ENCODE measurements at places on chromosomes 2 and 18.

DNA sequence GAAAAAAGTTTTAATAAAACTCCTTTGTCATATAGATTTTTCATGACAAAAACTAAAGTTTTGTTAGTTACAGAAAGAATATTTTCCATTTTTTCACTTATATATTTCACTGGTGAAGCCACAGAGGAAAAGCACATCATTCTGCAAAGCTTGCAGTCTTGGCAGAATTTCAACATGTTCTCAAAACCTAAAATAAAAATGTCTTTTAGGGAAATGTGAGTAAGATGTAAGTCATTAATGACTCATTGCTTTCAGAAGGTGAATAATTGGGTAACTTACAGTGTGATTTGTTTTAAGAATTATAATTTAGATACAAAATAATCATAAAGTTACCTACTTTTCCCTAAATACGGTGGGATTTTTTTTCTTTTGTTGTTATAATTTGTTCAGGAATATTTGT is 43.4 kb upstream of the TNFRSF11A start:
- DNase-seq: no peak

GRCh38 chr2:163471947-163472346 is 263.9 kb downstream of the FIGN start:
- DNase-seq: no peak

- DNase-seq: no peak
Measured at GRCh38 chr2:26731714-26732113, 32.4 kb upstream of the SLC35F6 start.

DNA sequence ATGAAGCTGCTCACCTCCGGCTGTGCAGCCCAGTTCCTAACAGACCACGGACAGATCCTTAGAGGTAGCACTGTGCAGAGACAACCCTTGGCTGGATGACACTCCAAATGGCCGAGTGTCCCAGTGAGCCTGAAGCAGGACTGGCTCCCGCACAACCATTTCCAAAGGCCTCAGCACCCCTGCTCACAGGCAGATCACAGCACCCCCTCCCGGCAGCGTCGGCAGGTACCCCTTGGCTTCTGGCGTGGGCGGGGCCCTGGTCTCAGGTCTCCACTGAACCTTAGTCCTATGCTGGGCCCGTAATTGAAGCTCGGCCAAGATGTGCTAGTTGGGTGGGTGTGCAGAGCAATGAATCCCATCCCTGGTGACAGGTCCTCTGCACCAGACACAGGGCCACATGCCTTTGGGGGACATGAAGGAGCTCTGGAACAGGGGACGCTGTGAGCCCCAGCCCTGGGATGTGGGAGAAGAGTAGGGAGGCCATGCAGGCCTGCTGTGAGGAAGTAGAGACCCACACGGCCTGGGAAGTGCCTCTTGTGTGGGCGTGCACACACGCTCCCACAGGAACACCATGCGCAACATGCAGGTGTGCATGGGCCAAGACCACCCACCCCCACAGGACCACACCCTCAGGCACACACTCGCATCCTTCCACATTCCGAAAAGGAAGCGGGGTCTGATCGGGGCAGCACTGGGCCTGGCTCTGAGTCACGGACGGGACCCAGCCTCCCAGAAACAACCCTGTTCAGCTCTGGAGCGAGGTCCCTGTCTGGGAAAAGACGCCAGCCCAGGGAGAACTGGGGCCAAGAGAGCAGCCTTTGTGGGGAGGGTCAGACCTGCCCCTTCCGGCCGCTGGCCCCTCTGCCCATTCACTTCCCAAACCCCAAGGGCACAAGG is 2.8 kb downstream of the DUSP2 start:
- DNase-seq: peak; percentile 60

DNA sequence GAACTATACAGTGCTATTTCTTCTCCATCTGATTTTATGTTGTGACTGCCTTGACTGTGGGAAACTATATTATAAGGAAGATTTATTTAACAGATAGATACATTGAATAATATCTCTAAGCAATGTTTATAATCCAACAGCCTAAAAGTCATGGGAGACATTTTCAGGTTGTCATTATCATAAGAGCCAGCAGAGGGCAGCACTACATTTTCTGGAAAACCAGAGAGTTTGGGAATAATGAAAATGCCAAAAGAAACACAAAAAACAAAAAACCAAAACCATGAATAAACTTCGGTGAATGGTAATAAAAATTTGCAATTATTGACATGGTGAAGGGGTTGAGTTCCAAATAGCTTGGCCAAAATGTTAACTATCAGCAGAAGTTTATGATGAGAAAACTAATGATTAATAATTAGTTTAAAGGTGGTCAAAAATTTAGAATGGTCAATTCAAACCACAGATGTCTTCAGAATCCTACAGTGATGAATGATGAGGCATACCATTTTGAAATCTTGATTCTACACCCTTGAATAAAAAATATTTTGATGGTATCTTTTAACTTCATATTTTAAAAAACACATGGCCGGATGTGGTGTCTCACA is 4.7 kb downstream of the EEF1B2 start:
- DNase-seq: peak; percentile 16

- DNase-seq: no peak
Measured at GRCh38 chr2:205276116-205276777, 406.1 kb upstream of the NRP2 start.

DNA sequence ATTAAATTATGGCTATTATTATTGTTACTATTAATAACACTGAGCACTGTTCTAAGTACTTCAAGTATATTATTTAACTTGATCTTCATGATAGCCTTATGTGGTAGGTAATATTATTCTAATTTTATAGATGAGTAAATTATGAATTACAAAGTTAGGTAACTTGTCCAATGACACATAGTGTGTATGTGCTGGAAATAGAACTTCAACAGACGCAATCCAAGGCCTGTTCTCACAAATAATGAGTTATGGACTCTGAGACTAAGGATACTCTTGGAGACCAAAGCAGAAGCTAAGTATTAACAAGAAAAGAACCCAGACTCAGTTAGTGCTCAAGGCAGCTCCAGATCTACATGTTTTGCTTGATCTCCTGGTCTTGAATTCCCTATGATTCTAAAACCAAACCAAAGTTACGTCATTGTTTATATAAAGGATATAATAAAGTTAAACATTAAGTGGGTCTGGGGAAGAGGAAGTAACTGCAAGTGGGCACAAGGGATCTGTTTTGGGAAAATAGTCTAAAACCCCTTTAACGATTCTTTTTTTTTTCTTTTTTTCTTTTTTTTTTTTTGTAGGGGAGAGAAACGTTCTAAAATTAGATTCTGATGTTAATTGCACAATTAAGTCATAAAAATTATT is 211.3 kb downstream of the ERBB4 start:
- DNase-seq: no peak

DNA sequence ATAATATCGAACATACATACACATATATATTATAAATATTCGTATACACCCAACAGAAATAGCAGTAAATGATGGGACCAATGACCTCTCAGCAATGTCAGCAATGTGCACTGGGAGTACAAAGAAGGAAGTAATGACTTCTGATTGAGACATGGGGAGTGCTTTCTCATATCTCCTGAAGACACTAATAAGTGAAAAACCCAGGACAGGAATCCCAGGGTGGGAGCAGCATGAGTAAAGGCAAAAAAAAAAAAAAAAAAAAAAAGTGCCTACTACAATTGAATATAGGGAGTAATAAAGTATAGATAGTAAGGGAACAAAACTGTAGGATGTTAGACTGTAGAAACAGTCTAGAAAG is 491.3 kb downstream of the IRS1 start:
- DNase-seq: no peak

- DNase-seq: no peak
Measured at GRCh38 chr2:241896746-241897201, 27.2 kb downstream of the RTP5 start.

DNA sequence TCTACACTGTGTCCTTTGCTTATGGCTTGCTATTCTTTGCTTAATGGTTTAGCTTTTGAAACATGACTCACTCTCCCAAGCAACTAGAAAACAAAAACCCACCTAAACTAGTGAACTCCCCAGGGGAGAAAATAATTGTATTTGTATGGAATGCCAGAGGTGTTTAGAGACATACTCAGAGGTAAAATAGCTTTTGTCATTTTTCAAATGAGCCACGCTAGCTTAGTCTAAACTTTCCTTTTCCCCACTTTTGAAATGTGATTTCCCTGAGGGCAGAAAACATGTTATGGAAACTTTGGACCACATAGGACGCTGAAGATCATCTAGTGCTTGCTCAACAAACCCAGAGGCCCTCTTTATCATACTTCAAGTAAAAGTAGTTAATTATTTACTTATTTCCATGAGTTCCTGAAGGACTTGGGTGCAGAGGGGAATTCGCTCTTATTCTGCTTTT is 16.5 kb upstream of the CYTIP start:
- DNase-seq: no peak

- no peak for DNase-seq
Measured at GRCh38 chr2:240747256-240747655, 55.6 kb downstream of the AQP12A start.

DNA sequence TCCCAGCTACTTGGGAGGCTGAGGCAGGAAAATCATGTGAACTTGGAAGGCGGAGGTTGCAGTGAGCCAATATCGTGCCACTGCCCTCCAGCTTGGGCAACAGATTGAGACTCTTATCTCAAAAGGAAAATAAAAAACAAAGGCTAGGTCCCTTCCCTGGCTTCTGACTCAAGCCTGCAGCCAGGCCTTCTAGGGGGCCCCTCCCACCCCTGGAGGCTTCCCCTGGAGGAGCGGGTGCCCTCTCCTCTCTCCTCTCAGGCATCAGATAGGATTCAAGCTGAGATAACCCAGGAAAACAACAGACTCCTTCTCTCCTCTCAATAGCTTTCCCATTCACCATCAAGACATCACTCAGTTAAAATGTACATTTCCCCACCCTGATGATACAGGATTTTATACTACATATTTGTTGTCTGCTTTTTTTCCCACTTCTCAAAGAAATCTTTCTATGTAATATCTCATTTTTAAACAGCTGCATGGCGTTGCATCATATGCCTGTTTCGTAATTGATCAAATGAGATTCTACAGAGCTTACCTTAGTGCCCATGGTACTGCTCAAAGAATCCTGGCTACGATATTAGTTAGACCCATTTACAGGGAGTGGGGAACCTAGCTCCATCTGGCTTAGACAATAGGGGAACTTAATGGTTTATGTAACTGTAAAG is 20.6 kb upstream of the C2orf72 start:
- DNase-seq: no peak

- no peak for DNase-seq
Measured at GRCh38 chr2:23426263-23426905, 41.4 kb downstream of the KLHL29 start.

GRCh38 chr18:30358555-30358954 is 684.0 kb downstream of the DSC3 start:
- no peak for DNase-seq

DNA sequence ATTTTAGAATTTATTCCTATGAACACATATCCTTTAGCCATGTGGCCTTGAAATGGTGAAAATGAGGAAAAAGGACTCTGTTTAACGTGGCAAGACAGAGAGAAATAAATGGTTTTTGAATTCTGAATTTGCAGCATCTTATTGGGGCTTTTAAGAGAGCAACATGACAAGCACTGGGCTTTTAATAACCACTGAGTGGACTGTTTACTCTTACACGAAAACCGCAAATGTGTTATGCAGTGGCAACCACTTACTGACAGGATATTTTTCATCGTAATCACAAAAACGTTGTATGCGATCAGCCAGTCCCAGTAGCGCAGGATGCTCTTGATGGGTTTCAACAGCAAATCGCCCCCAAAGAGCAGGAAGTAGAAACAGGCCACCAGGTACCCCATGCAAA is 226.6 kb downstream of the NAPG start:
- no peak for DNase-seq

DNA sequence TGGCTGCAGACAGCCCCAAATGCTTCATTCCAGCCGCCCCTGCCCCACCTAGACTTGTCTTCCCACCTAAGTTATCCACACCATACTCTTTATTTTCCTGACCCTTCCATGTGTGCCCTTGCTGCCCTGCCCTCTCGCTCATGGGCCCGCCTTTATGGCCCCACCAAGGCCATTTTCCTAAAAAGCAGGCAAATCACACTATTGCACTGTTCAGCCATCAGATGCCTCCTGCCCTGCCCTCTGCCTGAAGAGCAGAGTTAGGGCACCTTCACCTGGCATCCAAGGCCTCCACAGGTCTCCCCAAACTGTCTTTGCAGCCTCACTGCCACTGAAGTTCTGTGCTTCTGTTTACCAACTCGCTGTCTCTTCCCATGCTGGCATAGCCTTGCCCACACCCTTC is 496.7 kb downstream of the EIPR1 start:
- DNase-seq: no peak

- DNase-seq: no peak
Measured at GRCh38 chr2:134014196-134014960, 239.5 kb upstream of the MGAT5 start.

GRCh38 chr18:46621111-46621766 is 35.8 kb downstream of the LOXHD1 start:
- DNase-seq: no peak

GRCh38 chr2:239436076-239436475 is 35.3 kb upstream of the HDAC4 start:
- DNase-seq: no peak

DNA sequence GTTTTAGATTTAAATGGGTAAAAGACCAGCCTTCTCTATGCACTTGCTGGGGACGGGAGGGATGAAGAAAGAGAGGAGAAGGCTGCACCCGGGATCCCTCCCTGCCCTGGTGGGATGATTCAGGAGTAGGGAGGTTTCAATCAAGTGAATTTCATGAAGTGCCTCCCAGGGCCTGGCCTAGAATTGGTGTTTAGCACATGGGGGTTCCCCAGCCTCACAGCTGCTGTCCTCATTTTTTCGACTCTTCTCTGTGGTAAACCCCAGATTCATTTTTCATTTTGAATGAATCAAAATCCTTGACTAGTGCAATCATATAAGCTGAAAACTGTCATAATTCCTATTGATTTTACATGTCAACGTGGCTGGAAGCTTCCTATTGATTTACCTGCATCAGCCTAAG is 81.1 kb downstream of the LPIN1 start:
- no peak for DNase-seq

DNA sequence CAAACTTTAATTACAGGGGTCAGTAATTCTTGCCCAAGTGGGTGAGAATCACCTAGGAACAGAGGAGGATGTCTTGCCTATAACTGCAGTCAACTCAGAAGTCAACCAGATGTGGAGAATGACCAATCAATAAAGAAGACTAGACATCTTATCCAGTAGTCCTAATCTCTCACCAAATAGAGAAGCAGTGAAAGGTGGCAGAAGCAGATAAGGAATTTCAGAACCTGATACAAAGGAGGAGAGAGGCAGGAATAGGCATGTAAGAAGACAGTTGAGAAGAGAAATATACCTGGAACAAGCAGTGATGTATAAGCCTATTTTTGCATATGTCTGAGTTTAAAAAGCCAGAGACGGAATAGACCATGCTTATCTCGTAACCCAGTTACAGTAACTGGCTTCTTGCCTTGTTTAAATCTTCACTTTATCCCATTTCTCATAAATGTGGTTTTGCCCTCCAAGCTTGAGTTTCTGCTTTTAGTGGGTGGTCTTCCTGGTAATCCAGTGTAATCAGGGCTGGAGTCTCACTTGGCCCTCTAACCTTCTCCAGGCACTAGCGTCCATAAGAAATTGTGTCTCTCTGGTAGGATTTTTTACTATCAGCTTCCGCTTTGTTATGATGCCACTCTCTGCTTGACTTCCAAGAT is 401.0 kb downstream of the SUCLG1 start:
- DNase-seq: no peak

- no peak for DNase-seq
Measured at GRCh38 chr2:120442541-120442922, 96.6 kb downstream of the INHBB start.

GRCh38 chr2:12236136-12236844 is 480.4 kb upstream of the TRIB2 start:
- no peak for DNase-seq

- DNase-seq: no peak
Measured at GRCh38 chr18:42508683-42509296, 553.8 kb downstream of the PIK3C3 start.

Measured in central memory CD4-positive, alpha-beta T cell (primary cell).